Dermis blood vessel endothelial cell (primary cell): ENCODE measurements at places on chromosomes 6 and 20. TPM values are rescaled to one million over a fixed set of nuclear protein-coding genes. Genes with fewer than 3 reads are reported as not detected.

DNA sequence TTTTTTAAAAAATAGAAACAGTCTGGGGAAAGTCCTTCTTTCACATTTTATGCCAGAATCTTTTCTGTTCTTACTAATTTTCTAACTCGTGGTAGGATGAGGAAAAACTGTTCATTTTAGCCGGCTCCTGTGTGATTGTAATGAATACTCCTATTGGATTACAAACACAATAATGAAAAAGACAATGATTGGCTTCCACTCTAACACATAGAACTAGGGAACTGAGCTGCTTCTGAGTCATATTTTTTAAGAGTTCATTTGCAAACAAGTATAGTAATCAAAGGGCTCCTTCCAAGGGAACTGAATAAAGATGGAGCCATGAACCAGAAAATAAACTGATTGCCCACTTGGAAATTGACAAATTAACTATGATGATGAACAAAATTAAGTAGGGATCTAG, 265.3 kb upstream of the TCF21 start:
- DNase-seq = no peak

DNA sequence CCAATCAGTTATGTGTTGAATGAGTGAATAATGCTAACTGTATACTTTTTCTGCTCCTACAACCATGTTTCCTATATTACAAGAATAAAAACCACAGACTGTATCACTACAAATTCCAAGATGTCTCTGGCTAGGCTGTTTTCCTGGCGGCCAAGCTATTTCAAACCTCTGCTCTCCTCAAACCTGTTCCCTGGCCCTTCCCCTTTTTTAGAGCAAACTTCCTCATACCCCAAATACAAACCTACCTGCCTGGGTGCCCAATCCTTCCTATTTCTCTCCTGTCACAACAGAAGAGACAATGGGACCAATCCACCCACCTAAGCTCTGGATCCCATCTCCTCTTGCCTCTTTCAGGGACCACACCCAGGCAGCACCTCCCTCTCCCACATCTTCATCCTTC, 7.5 kb downstream of the TOMM34 start:
- no peak for DNase-seq

- no peak for DNase-seq
Observed at GRCh38 chr20:9928281-9928737, 89.4 kb upstream of the PAK5 start.

DNA sequence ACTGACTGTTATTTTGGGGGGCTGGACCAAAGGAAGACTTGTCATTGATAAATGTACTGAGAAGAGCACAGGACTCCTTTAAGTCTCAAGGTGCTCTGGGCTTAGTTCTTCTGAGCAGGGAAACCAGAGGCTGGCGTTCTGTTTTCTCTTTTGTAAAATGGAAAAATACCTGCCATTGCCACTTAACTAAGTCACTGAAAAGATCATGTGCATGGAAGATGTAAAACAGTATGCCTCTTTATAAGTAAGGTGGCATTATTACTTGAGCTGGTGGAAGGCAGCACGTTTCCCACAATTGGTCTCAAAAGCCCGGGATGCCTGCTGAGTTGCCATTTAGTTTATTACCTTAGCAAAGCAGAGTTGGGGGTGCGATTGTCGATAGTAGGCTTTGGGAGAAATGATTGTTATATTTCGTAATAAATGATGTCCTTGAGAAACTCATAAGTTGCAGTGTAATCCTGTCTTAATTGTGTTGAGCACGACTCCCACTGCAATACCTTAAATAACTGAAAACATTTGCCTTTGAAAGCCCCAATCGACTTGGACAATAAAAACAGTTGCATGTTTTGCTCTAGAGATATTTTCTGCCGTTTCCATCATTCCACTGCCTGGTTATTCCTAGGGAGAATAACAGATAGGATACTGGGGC, 3.6 kb downstream of the JARID2 start:
- DNase-seq = peak; percentile 17

GRCh38 chr20:3093861-3094361, 9.4 kb upstream of the AVP start:
- DNase-seq = peak; percentile 67

The PCSK2 gene
- not detected in 2 replicates for total RNA-seq

The PNPLA1 gene
- total RNA-seq = not detected in 2 replicates

The FAM83B gene
- total RNA-seq = not detected in 2 replicates
